ENCODE measurements at places on chromosomes 5 and 9.

GRCh38 chr9:113973963-113974413, 97.9 kb downstream of the ZNF618 start:
- DNase-seq = no peak

DNA sequence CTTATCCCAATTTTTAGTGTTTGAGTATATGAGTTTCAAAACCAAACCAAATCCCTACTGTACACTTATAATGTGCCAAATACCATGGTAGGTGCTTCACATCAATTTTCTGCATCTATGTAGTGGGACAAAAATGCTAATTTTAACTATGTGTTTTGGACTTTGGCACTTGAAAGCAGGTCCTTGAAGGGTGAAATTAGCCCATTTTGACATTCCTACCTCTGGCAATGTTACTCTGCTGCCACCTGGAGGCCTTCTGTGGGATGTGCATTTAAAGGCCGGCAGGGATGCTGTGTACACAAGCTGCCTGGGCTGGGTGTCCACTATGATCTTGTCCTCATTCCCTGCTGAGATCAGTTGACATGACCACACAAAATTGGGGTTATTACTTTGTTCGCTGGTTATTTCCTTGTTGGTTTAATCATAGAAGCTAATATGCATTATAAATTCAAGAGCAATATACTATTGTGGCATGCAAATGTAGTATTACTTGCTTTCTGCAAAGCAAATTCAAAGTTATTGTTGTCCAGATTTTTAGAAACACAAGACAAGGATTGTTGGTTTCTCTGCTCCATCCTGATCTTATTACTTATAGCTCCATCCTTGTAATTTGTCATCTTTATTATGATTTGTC, 166.8 kb downstream of the ARHGEF28 start:
- DNase-seq = peak; percentile 78

DNA sequence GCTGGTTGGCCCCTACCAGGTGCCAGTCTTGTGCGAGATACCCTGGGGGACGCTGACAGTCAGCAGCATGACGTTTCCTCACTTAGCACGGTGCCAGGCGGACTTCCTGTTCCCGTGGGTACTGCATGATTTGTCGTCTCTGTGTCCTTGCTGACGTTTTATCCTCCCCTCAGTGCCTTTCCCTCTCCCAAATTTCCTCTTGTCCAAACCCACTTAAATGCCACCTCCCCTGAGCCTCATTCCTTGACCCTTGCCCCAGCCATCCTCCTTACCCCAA, 60.6 kb upstream of the SAP30L start:
- DNase-seq = no peak

GRCh38 chr9:68762570-68762969, 57.5 kb downstream of the PIP5K1B start:
- no peak for DNase-seq

- no peak for DNase-seq
Observed at GRCh38 chr5:68288707-68289134, 73.2 kb downstream of the PIK3R1 start.

- DNase-seq = no peak
Observed at GRCh38 chr9:132144708-132145365, 17.0 kb upstream of the NTNG2 start.

DNA sequence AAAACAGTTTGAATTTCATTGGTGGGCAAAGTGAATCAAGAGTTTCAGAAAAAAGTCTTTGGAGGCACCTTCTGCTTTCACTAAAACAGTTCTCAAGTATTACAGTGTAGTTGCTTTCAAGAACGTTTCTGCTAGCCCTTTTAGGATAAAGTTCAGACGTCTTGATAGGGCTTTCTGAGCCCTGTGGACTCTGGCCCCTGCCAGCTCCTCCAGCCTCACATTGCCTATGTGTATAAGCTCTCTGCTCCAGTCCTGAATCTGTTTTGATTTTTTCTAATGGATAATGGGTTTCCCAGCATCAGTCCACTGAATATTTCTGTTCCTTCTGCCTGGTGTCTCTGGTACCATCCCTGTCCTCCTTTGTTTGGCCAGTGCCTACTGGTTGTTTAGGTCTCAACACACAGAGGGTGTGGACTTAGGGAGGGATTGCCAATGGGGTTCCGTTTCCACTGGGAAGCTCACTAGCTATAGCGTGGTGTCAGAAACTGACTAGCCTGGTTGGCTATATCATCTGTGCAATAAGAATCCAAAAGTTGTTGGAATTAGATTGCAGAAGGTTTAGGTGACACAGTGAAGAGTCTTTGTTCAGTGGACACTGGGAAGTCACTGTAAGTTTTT, 26.4 kb downstream of the ARHGAP26 start:
- no peak for DNase-seq

- no peak for DNase-seq
Observed at GRCh38 chr9:99349870-99350269, 127.8 kb downstream of the SEC61B start.

GRCh38 chr9:9045572-9045971, 1246.0 kb upstream of the DMAC1 start:
- no peak for DNase-seq

GRCh38 chr5:1226839-1227581, 1.8 kb downstream of the SLC6A18 start:
- DNase-seq = no peak

- no peak for DNase-seq
Observed at GRCh38 chr5:171055875-171056454, 194.1 kb downstream of the RANBP17 start.

DNA sequence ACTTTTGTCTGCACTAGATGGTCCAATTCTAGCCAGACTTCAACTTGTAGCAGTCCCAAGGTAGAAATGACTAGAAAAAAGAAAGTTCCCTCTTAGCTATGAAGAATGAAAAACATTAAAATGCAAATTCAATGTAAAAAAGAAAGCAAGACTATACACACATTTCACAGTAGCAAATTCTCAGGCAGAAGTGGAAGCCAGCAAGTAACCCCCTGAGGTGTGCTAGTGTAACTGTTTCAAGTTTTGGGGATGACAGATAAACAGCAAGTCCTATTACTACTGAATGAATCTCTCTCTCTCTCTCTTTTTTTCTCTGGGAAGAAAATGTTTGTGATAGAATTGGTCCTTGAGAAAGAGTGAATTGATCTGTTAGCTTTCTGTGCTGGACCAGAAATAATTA, 185.6 kb downstream of the EFNA5 start:
- no peak for DNase-seq

DNA sequence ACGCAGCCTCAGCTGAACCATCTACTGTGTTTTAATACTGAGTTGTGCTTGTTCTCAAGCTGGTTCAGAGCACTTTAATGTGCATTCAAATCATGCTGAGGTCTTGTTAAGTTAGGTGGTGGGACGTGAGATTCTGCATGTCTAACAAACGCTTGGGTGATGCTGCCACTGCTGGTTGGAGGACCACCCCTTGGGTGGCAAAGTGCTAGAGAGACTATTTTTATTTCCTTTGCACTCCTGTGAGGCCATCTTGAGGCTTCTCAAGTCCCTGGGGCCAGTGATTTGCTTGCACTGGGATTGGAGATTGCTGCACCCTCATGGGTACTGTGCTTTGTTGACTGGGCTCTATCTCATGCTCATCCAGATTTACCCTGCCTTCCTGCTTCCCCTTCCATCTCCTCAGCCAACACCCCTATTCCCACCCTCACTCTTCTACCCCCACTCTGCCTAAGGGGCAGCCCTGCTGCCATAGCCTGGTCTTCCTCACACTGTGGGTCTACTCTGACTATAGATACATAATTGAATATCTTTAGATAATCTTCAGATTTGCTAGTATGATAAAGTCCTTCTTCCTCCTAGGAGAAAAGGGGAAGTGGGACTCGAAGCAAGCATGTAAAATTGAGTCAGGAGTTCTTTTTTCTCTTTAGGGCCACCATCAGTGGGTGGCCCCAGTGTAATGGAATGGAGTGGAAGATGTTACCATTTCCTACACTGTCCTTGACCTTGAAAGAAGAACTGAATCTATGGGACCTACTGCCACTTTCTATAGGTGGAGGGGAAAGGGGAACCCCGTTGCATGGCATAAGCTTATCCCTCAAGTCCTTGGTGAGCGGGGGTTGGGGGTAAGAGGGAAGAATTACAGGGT, 45.1 kb upstream of the SUB1 start:
- DNase-seq = no peak

DNA sequence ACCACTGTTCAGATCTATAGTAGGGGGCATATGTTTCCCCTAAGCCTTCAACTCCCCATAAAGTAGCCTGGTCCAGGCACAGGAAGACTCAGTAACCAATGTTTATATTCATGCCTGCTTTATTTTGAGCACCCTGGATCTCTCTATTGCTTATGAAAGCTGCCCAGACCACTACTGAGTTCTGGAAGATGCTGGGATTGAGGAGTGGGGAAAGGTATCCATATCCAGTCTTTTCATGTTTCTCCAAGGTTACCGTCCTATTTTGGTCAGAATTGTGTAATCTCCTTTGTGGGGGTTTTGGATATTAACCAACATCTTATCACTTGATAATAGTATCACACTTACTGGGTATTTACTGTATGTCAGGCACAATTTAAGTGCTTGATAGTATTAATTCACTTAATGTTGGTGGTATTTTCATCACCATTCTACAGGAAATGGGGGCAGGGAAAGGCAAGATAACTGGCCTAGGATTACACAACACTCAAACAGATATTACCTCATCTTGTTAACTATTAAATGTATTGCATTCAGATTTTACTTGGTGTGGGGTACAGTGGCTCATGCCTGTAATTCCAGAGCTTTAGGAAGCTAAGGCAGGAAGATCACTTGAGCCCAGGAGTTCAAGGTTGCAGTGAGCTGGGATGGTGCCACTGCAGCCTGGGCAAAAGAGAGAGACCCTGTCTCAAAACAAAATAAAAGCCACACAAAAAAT, 36.3 kb downstream of the RUSC2 start:
- no peak for DNase-seq

- DNase-seq = no peak
Observed at GRCh38 chr9:121942866-121943382, 150.2 kb downstream of the TTLL11 start.

DNA sequence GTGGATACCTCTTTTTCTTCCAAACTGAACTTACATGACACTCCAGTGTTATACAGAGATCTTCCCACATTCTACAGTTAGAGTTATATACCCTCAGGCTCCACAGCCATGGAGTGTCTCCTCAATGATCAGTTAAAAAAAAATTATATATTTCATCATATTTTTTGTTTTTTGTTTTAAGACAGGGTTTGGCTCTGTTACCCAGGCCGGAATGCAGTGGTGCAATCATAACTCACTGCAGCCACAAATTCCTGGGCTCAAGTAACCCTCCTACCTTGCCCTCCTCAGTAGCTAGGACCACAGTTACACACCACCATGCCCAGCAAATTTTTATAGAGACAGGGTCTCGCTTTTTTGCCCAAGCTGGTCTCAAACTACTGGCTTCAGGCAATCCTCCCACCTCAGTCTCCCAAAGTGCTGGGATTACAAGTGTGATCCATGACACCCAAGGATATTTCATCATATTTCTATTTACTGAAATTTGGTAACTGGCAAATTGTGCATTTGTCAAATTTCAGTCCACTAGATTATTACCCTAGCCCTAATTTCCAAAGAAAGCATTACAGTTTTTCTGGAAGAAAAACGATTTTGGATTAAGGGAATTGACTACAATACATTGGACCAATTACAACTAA, 18.1 kb upstream of the SCAI start:
- DNase-seq = no peak

DNA sequence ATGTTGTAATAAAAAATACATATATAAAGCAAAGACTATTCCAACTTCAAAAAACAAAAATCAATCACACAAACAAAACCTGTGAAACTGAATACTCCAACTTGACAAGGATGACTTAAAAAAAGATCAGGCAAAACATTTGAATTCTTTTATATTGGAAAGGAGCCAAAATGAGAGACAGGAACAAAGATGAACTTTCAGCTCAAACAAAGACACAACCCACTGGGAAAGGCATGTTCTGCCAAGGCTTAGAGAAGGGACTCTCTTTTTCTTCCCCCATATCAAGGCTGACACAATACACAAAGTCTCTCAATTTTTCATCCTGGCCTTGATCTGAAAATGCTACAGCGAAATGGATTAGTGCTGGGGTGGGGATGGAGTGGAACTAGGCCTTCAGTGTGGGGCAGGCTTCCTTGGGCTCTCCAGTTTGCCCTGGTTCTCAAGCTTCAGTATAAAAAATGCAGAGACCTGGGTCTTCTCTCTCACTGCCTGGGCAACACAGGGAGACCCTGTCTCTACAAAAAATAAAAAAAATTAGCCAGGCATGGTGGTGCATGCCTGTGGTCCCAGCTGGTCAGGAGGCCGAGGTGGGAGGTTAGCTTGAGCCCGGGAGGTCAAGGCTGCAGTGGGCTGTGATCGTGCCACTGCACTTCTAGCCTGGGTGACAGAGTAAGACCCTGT, 11.6 kb upstream of the FAM169A start:
- DNase-seq = no peak

Measured in activated T-cell treated with anti-CD3 and anti-CD28 coated beads, Interleukin-2, amount 50 U/mL, for 48 hours (primary cell).